Stimulated activated CD4-positive, alpha-beta T cell treated with anti-CD3 and anti-CD28 coated beads, Interleukin-1b, Interleukin-23, amount 100 ng/mL, for 1 hour (primary cell): ENCODE measurements at places on chromosomes 1 and 21.
A peak's percentile ranks its signal among the peaks of the same experiment; 100 is the strongest.

DNA sequence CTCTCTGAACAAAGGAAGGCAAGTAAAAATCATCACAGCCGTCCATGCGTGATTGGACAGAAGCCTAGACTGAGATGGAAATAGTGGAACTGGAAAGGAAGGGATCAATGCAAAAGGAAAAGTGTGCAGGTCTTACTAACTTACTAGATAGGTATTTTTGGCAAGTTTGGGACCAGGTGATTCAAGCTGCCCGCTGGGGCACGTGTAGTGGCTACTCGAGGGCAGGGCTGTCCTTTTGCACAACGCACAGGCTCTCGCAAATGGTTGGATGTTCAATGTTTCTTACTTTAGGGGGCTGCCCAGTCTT lies 566 bp upstream of the ALG6 start:
- DNase-seq = no peak

- peak; percentile 29 for DNase-seq
Measured at GRCh38 chr1:54081306-54082270, 28.2 kb downstream of the TCEANC2 start.

DNA sequence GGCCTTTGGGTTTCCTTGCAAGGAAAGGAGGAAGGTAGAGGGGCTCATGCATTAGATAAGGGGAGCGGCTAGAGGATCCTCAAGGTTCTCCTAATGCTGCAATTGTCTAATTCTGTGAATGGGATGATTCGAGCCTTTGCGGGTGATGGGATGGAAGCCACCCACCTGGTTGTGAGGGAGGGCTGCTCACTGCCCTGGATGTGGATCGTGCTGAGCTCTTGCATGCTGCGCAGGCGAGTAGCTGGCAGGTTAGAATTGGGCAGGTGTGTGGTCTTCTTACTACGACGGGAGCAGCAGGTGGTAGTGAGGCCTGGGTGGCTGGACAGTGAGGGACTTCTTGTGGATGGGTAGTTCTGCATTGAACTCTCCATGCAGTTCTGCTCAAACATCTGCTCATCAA lies 21.2 kb downstream of the DDX20 start:
- no peak for DNase-seq

GRCh38 chr21:45484318-45484717 lies 57.9 kb downstream of the SLC19A1 start:
- DNase-seq = no peak

DNA sequence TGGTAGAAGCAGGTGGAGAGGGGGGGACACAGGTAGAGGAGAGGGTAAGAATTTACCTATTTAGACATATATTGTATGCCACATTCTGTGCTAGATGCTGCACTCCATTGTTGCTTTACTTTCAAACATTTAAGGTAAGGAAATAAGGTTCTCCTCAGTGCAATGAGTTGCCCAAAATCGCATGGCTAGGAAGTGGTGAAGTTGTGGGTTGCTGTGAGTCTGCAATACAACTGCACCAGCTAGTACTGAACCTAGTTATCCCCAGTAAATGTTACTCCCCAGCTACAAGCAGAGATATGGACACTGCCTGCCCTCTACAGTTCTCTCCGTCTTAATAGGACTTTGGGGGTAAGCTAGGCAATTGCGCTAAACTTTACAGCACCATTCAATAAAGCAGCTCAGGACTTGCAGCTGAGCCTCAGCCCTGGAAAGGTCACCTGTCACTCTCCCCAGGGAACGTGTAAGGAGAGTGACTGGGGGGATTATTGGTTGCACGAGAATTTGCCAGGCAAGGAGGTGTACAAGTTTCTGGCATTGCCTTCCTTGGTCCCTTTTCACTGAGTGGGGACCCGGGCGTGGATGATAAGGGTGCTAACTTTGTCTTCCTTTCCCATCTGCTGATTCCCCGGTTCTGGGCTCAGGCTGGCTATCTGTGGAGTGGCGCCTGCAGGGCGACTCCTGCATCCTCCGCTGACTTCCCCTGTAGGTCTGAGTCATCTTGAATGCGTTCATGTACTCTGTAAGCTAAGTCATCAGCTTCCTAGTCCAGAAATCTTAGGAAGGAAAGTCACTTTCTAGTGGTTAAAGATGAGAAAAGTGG lies 71.3 kb upstream of the CNTN2 start:
- DNase-seq = no peak
